Stimulated activated CD4-positive, alpha-beta T cell treated with anti-CD3 and anti-CD28 coated beads, TNF-alpha, amount 100 ng/mL, for 48 hours (primary cell): ENCODE measurements at places on chromosomes 3 and 15.

- DNase-seq: no peak
These were observed 18.3 kb downstream of the SLC12A8 start for GRCh38 chr3:125194061-125194848.

- DNase-seq: no peak
These were observed 190.6 kb upstream of the ADAMTS9 start for GRCh38 chr3:64878362-64878761.

GRCh38 chr3:69856965-69857705 is 117.9 kb downstream of the MITF start:
- no peak for DNase-seq

GRCh38 chr3:44495636-44496415 is 18.4 kb upstream of the ZNF445 start:
- DNase-seq: no peak

- no peak for DNase-seq
These were observed 372.8 kb downstream of the MAGI1 start for GRCh38 chr3:65665915-65666314.

- DNase-seq: no peak
These were observed 116.1 kb downstream of the PDE8A start for GRCh38 chr15:85097725-85098124.
